Neural progenitor cell (in vitro differentiated cells): ENCODE measurements at places on chromosomes 7 and 10. TPM values are rescaled to one million over a fixed set of nuclear protein-coding genes. Genes with fewer than 3 reads are reported as not detected.

- H3K27ac ChIP-seq: no peak overlapping the region
- peaks cover 3% of the 10 kb centered on the region for H3K36me3 ChIP-seq
- H3K4me3 ChIP-seq: no peak overlapping the region
- H3K27me3 ChIP-seq: no peaks in the 10 kb centered on the region
- no peak for DNase-seq
These were observed 43.4 kb downstream of the EBLN1 start for GRCh38 chr10:22174442-22174841.

- H3K36me3 ChIP-seq: no peaks in the 10 kb centered on the region
- no peak overlapping the region for H3K27ac ChIP-seq
- H3K27me3 ChIP-seq: no peaks in the 10 kb centered on the region
- peak; percentile 79 for DNase-seq
- H3K4me3 ChIP-seq: no peak overlapping the region
- H3K4me1 ChIP-seq: peaks cover 3% of the 10 kb centered on the region
These were observed 30.8 kb downstream of the PRLHR start for GRCh38 chr10:118564652-118565051.

BAG3 gene
- total RNA-seq: 2.3 and 6.7 TPM in 2 replicates

GRCh38 chr10:127939786-127940330 is 33.0 kb downstream of the PTPRE start:
- no peaks in the 10 kb centered on the region for H3K36me3 ChIP-seq
- H3K27ac ChIP-seq: no peak overlapping the region
- no peaks in the 10 kb centered on the region for H3K4me1 ChIP-seq
- H3K27me3 ChIP-seq: no peaks in the 10 kb centered on the region

DNA sequence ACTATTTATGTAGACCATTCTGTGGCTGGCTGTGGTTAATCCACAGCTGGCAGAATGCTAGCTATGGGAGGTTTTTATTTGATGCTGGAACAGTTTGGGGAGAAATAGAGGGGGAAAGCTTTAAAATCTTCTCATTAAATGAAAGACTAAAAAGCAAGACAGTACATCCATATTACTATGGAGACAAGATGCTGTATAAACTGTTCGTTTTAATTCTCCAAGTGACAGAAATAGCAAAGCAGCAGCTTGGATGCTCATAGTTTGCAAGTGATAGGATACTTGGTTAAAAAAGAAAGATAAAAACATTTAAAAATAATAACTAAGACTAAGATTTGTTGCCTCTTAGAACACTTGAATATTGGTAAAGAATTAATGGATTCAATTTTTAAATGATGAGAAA is 304.9 kb upstream of the KAT6B start:
- no peaks in the 10 kb centered on the region for H3K36me3 ChIP-seq
- H3K4me1 ChIP-seq: peaks cover 9% of the 10 kb centered on the region
- no peaks in the 10 kb centered on the region for H3K27me3 ChIP-seq
- no peak for DNase-seq
- no peak overlapping the region for H3K27ac ChIP-seq
- no peak overlapping the region for H3K4me3 ChIP-seq
